Activated gamma-delta T cell treated with anti-CD3 and anti-CD28 coated beads, Interleukin-2, amount 50 U/mL, for 16 hours (primary cell): ENCODE measurements at places on chromosomes 11 and 22.

DNA sequence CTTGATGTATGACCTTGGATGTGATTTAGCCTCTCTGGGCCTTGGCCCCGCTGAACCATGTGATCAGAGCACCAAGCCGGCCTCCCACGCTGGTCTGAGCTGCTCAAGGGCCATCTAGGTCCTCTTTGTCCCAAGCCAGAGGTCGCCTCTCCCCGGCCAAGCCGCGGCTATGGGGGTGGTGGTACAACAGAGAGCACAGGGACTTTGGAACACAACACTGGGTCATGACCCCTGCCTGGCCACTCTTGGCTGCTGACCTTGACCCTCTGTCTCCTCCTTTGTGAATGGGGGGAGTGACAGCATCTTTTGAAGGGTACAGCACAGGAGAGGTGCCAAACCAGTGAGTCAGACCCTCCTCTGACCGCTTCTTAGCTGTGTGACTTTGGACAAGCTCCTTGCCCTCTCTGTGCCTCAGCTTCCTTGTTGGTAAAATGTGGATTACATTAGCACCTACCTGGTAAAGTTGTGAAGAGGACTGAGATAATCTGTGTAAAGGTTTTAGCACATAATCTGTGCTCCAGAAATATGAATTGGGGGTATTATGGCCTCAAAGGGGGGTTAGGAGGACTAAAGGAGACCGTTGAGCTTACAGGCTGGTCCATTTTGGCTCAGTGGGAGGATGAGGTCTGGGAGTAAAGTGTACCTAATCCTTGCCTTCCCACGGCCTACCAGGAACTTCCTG lies 4.7 kb downstream of the SCYL1 start:
- DNase-seq = no peak

DNA sequence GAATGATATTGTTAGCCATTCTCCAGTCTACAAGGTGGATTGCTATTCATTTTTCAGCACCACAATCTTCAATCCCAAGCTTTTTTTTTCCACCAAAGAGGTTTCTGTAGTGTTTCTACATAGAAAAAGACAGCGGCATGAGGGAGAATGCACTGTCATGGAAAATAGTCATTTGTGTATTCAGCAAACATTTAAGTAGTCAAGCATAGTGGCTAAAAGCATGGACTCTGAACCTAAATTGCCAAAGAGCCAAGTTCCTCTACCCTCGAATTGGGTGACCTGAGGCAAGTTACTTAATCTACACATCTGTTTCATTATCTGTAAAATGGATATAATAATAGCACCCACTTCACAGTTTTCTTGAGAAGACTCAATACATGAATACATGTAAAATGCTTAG lies 14.2 kb downstream of the GAS2 start:
- DNase-seq = no peak

- no peak for DNase-seq
Observed at GRCh38 chr11:31818874-31819331, 7.8 kb upstream of the PAX6 start.

- DNase-seq = no peak
Observed at GRCh38 chr11:130313383-130314183, 1.1 kb downstream of the ZBTB44 start.
